ENCODE measurements at places on chromosomes 5 and 9. TPM values are rescaled to one million over a fixed set of nuclear protein-coding genes. Genes with fewer than 3 reads are reported as not detected.

PCDHA1 gene
- 0.14 TPM for total RNA-seq

PLAC8L1 gene
- total RNA-seq = not detected

PCDHB7 gene
- not detected for total RNA-seq

SLCO6A1 gene
- total RNA-seq = 0.14 TPM

ANKDD1B gene
- total RNA-seq = not detected

TGFBI gene
- 586 TPM for total RNA-seq

SQSTM1 gene
- total RNA-seq = 113 TPM

ORM2 gene
- total RNA-seq = not detected

STPG3 gene
- not detected for total RNA-seq

ZDHHC12 gene
- 144 TPM for total RNA-seq

ARHGEF39 gene
- 5.5 TPM for total RNA-seq

AGXT2 gene
- total RNA-seq = not detected

GNAQ gene
- total RNA-seq = 18.6 TPM

C9orf85 gene
- 12.9 TPM for total RNA-seq

NR2F1 gene
- total RNA-seq = 1.2 TPM

FRRS1L gene
- 0.07 TPM for total RNA-seq

FBLL1 gene
- total RNA-seq = not detected

TMOD1 gene
- not detected for total RNA-seq

SPATA31A1 gene
- not detected for total RNA-seq

OLFM1 gene
- not detected for total RNA-seq

SLC22A5 gene
- total RNA-seq = 6.2 TPM

SOX30 gene
- total RNA-seq = not detected

MYOT gene
- not detected for total RNA-seq

OTP gene
- total RNA-seq = not detected

RGMB gene
- 22.3 TPM for total RNA-seq

STC2 gene
- 51.6 TPM for total RNA-seq

IFNA2 gene
- not detected for total RNA-seq

DNAH5 gene
- 0.42 TPM for total RNA-seq

ANKRD34B gene
- total RNA-seq = not detected

WDR38 gene
- total RNA-seq = not detected

LRRTM2 gene
- not detected for total RNA-seq

HAVCR1 gene
- total RNA-seq = not detected

FRMPD1 gene
- total RNA-seq = under 0.01 TPM

SLC23A1 gene
- not detected for total RNA-seq

IL13 gene
- not detected for total RNA-seq

QRFP gene
- not detected for total RNA-seq

NR2F1-AS1 gene
- total RNA-seq = not detected

EGFL7 gene
- 28.8 TPM for total RNA-seq

ALDOB gene
- not detected for total RNA-seq

UBE2QL1 gene
- not detected for total RNA-seq

BTNL9 gene
- total RNA-seq = not detected

LCNL1 gene
- total RNA-seq = not detected

GPX8 gene
- 26.2 TPM for total RNA-seq
